Daoy (cell line): ENCODE measurements at places on chromosomes 16 and 17. TPM values are rescaled to one million over a fixed set of nuclear protein-coding genes. Genes with fewer than 3 reads are reported as not detected.

GRCh38 chr17:82559566-82560251 is 40.2 kb downstream of the FOXK2 start:
- DNase-seq = no peak

- DNase-seq = no peak
Measured at GRCh38 chr16:58497935-58498334, 2.0 kb upstream of the NDRG4 start.

DNA sequence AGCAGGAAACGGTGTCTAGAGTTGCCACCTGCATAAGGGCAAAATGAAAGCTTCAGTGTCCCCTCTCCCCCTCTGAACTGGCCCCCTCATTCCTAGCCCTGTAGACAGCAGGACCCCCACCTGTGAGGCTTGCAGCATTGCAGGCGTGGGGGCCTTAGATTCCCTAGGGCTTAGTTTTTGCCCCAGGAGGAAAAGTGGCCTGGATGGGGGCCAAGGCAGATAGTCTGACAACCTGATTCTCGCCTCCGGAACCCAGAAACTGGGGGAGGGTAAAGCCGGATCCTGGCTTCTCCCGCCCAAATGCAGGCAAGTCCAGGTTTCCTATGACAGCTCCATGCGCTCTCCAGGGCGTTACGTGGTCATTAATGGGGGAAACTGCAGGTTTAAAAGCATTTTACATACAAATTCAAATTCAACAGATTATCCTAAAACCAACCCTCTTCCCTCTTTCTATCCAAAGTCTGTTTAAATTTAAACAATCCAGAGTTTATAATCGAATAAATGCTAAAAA is 678 bp upstream of the HOXB6 start:
- DNase-seq = no peak

GRCh38 chr17:28745786-28746411 is 2.1 kb downstream of the TRAF4 start:
- peak; percentile 45 for DNase-seq

DNA sequence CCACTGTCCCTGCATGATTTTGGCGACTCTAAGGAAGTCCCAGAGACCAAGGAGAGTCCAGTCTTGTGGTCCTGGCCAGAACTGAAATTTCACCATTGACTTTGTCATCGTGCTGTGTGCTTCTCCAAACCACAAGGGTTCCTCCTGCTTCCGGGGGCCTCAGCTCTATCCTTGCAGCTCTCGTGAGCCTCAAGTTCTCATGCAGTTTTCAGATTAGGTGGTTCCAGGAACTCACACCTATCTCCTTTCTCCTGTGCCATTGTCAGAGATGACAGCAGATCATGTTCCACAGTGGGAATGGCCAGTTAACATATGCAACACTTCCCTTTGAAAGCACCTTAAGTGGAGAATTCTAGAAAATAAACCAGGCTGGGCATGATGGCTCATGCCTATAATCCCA is 97.9 kb upstream of the CRHR1 start:
- no peak for DNase-seq

DNA sequence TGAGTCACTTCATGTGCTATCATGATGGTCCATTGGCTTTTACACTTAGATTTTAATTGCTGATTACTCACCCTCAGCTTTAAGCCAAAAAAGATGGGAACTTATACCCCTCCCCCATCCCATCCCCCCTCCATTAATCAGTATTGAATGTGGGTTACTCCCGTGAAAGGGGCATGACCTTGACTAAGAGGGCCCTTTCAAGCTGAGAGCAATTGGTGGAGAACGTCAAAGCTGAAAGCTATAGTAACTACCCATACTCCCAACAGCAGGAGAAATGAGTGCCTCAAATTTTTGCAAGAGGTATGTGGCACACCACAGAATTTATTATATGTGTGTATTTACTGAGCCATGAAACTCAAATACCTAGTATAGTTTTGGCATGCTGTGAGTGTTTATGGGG is 99.7 kb upstream of the CDH8 start:
- no peak for DNase-seq

DNA sequence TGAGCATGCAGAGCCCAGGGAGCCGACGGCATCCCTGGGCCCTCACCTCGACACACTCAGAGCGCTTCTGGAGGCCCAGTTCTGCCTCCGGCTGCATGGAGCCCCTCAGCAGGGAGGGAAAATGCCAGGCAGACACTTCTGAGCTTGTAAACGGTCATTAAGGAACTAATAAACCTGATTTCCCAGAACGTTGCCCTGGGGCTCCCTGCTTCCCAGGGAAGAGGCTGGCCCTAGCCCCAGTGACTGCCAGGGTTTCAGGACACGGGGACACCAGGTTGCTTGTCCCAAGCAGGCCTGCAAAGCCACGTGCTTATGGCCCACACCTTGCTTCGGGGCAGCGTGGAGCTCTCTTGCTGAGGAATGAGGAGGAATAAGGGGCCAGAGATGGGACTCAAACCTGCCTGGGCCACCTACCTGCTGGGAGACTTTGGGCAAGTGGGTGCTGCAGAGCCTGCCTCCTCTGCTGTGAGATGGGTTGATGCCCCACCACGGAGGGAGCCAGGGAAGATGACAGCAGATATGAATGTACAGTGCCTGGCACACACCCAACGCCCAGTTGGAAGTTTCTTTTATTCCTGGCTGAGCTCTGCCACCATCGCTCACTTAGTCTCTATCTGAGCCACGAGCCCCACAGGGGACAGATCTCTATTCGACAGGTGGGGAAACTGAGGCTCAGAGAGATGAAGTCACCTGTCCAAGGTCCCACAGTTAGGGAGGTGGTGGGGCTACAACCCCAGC is 5.4 kb downstream of the RHBDF2 start:
- no peak for DNase-seq

DNA sequence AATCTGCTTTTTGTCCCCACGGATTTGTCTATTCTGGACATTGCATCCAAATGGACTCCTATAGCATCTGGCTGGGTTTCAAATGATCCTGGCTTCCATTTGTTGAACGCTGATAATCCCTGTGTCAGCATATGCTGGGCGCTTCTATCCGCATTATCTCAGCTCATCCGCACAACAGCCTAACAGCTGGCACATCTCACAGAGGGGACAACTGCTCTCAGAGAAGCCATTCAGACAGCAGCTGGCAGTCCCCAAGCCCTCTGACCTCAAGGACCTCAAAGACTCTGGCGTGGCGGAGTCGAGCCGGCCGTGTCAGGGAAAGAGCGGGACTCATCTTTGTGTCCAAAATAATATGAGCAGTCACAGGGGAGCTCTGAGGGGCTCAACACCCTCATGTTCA is 82.3 kb downstream of the NT5M start:
- DNase-seq = no peak

- no peak for DNase-seq
Measured at GRCh38 chr16:1590366-1590765, 21.5 kb downstream of the IFT140 start.

- no peak for DNase-seq
Measured at GRCh38 chr17:59778996-59779395, 71.5 kb downstream of the VMP1 start.

GRCh38 chr17:9148905-9149525 is 127.7 kb downstream of the NTN1 start:
- no peak for DNase-seq

GRCh38 chr16:5768445-5768844 is 670.9 kb upstream of the EEF2KMT start:
- no peak for DNase-seq

GRCh38 chr17:65941356-65941899 is 250.5 kb downstream of the CEP112 start:
- DNase-seq = no peak

DNA sequence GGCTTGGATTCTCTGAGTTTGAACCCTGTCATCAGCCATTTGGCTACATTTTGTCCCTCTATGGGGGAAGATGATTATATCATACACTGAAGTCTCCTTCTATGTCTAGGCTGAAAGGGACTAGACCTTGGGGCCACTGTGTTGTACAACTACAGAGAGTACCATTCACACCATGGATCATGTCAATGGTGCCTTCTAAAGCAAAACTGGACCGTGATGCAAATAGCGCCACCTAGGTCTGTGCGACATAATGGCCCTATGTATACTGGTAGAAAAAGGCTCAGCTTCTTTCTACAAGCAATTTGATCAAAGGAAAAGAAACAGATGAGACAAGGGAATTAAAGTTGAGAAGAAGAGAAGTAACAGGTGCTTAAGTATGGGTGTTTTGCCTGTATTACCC is 100.7 kb downstream of the LYRM1 start:
- peak; percentile 29 for DNase-seq

DNA sequence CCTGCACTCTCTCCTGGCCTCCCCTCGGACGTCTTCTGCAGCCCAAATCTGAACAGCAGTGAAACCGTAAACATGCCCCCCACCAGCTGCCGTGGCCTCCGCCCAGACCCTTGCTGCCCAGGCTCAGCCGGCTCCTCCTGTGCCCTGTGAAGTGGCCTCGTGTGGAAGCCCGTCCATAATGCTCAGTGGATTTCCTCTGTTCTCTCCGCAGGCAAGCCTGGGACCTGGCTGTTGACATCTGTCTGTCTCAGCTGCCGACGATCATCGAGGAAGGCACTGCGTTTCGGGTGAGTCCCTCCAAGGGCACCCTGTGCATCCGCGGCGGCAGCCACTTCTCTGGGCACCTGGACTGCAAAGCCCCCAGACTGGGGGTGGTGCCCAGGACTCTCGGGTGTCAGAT is 153.9 kb upstream of the CHMP6 start:
- DNase-seq = no peak

DNA sequence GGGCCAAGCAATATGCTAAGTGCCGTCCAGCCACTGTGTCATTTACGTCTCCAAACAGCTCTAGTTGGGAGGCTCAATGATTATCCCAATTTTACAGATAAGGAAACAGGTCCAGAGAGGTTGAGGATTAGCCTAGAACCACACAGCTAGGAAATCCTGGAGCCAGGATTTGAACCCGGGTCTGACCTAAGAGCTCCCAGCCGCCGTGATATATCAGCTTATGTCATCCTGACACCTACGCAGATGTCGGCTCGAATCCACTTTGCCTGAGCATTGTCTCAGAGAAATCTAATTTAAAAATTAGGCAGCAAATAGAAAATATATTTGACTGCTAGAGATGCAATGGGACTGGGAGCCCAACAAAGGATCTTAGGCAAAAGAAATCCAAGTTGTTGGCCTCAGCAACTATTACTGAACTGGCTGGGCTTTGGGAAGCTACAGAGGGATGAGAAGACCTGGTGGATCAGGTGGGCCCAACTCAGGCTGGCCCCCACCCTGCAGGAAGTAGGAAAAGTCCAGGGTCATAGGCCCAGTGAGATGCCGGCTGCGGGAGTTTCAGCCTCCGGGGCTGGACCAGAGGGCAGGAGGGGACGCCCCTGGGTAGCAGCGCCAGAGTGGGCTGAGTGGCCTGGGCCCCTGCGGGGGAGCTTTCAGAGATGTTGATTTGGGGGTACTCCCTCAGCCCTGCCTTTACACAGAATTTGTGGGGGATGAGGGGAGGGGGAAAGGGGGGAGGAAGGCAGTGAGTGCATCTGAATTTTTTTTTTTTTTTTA is 35.1 kb upstream of the IL21R start:
- DNase-seq = no peak

DNA sequence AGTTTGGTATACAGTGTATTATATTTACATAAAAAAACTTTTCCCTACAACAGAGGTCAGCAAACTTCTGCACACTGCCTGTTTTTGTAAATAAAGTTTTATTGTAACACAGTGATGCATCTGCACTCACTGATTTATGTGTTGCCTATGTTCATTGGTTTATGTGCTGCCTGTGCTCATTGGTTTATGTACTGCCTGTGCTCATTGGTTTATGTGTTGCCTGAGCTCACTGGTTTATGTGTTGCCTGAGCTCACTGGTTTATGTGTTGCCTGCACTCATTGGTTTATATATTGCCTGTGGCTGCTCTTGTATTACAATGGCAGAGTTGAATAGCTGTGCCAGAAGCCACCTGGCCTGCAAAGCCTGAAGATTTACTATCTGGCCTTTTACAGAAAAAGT is 81.6 kb downstream of the MYH11 start:
- DNase-seq = peak; percentile 32

- DNase-seq = no peak
Measured at GRCh38 chr17:50758524-50758923, 8.8 kb downstream of the ANKRD40CL start.

DNA sequence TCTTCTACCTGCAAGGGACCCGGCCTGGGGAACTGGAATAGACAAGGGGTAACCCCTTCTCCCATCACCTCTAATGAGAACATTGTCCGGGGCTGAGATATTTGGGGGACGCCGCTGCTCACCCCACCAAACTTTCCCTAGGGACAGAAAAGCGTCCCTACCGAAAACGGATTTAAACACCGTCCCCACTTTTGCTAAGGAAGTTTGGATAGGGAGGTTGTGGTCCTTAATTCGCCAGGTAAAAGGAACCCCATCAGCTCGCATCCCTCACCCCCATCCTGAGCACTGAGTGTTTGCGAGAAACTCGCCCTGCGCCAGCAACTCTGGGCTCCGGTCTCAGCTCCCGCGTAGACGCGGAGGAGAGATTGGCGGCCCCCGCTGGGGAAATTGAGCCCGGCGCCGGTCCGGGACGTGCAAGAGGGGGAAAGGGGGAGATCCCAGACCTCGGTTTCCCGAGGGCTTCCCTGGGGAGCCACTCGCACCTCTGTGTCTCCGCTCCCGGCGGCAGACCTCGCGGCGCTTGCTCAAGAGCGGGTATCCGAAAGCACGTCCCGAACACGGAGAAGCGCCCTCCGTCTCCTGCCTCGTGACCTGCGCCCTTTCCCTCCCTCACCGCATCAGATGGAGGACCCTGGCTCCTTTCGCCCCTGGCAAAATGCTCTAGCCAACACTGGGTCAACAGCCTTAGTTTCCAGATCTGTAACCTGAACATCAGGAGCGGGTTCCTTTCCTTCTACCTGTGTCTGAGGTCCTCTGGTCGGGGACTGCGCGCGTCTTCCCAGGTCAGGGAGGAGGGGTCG is 3.1 kb upstream of the SOX9 start:
- peak; percentile 37 for DNase-seq

- DNase-seq = peak; percentile 67
Measured at GRCh38 chr16:87723226-87723623, 42.6 kb downstream of the KLHDC4 start.

The CACNG1 gene
- not detected in 2 replicates for total RNA-seq

The KATNIP gene
- 4.3 and 6.8 TPM in 2 replicates for total RNA-seq

The PSMB3 gene
- 524 and 545 TPM in 2 replicates for total RNA-seq

The PIK3R5 gene
- total RNA-seq = not detected in 2 replicates

The HSPB9 gene
- 0.06 TPM in 1 of 2 replicates, not detected in the other for total RNA-seq
